ENCODE measurements at places on chromosomes 4 and X.

GRCh38 chrX:126985981-126986380, 166.5 kb downstream of the PRR32 start:
- DNase-seq = no peak

- no peak for DNase-seq
Observed at GRCh38 chr4:89324671-89325070, 17.1 kb upstream of the GPRIN3 start.

DNA sequence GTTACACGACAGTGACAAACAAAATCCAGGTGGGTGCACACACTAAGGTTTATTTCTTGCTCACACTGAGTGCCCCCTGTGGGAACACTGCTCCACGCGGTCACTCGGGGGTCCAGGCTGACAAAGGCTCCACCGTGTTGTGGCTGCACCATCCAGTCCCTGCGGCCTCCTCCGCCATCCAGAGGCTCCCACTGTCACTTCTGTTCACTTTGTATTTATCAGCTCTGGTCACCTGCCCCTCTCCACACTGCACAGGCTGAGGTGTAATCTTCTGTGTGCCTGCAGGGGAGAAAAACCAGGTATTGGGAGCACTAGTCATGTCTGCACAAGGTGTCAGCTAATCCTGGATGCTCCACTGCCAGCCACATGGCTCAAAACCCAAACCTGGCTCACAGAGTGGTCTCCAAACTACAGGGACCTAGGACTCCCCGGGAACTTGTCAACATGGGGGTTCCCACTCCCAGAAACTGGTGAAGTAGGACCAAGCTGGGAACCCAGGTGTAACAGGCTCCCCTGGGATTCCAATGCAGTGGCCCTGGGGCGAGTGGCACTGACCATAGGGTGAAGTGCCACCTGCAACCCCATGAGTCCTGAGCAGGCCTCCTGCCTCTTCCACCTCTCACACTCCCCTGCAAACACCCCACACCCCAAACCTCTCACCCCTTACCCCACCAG, 25.5 kb downstream of the HMX1 start:
- peak; percentile 22 for DNase-seq

GRCh38 chrX:20507901-20508620, 241.4 kb upstream of the RPS6KA3 start:
- DNase-seq = no peak

DNA sequence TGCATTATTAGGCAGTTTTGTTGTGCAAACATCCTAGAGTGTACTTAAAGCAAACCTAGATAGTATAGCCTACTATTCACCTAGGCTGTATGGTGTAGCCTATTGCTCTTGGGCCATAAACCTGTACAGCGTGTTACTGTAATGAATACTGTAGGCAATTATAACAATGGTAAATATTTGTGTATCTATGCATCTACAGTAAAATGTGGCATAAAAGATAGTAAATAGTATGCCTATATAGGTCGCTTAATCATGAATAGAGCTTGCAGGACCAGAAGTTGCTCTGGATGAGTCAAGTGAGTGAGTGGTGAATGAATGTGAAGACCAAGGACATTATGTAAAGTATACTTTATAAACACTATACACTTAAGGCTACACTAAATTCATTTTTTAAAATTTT, 16.6 kb downstream of the USO1 start:
- DNase-seq = no peak

- DNase-seq = no peak
Observed at GRCh38 chr4:139492429-139492828, 38.5 kb downstream of the RAB33B start.

DNA sequence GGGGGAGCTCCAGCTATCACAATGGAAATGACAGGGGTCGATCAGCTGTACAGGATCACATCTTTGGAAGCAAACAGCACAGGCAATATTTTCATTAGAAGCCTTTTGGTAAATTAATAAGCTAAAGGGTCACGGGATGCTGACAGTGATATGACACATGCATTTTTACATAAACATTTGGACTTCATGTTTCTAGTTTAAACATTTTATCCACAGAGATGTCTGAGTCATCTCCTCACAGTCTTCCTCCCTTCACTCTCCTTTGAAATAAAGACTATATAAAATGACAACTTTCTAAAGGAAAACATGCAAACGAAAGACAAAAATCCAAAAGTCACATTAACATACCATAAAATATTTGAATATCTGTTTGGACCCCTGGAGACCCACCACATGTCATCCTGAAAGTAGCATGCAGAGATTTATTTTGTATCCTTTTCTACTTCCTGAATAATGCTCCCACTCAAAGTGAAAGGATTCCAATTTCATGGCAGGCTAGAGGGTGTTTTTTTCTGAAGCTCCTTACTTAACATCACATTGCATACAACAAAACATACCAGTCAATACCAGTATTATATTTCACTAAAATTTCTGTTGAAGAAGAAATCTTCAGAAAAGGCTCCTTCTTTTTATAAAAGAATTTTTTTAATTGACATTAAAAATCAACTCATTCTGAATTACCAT, 200.1 kb upstream of the PPARGC1A start:
- no peak for DNase-seq

DNA sequence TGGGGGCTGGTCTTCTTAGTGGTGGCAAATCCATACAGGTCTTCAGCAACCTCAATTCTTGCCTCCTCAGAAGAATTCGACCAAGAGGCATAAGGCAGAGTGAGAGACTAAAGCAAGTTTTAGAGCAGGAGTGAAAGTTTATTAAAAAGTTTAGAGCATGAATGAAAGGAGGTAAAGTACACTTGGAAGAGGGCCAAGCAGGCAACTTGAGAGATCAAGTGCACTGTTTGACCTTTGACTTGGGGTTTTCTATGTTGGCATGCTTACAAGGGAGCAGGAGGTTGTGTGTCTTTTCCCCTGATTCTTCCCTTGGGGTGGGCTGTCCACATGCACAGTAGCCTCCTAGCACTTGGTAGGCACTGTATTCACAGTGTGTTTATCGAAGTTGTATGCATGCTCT, 91.2 kb downstream of the CPE start:
- no peak for DNase-seq

- no peak for DNase-seq
Observed at GRCh38 chr4:20062054-20062453, 189.7 kb upstream of the SLIT2 start.

DNA sequence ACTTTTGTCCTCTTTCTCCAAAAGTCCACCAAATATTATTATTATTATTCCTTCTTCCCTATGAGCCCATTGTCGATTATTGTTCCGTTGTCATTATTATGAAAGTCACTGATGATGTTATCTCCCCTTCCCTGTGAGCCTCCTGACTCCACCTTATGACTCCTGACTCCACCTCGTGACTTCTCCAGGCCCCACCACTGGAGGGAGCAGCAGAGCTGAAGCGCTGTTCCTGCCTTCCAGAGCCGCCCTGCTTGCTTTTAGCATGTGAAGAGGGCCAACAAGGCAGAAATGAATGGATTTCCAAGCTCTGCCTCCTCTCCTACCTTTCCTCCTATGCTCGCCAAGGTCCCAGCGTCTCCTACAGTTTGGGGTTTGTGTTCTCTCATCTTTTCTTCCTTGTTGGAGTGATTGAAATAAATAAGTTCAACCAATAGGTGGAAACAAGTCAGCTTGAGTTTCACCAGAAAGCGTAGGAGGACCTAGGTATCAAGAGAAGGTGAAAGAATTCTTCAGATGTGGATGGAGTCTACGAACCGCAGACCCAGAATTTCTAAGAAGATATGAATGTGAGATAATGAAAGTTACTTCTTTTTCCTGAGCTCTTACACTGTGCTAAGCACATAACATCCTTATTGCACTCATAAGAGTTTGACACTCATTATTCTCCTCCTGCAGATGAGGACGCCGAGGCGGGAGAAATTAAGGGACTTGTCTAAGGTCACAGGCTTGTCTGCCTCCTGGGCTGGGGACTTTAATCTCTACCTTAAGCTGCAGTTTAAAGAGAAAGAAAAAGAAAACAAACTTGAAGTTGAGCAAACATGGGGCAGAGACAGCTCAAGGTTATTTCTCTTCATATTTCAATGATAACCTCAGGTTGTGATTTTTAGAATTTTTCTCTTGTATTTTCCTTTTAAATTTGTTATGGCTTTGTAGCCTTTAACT, 26.1 kb downstream of the IGSF1 start:
- DNase-seq = no peak

- no peak for DNase-seq
Observed at GRCh38 chr4:184346682-184347081, 127.7 kb downstream of the IRF2 start.

DNA sequence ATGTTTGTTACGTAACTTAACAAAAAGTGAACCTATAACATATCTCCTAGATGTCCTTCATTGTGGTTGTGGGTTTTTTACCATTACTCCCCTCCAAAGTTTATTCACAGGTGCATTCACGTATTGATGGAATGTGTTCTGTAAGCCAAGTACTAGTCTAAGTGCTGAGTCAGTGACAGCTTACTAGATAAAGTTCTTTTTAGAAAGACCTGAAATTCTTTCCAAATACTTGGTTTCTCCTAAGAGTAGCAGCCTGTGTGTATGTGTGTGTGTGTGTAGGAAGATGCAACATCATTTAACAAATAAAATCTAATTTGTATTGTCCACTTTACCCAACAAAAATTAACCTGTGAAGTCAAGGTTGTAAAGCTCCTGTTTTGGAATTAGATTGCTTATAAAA, 22.1 kb downstream of the NAP1L5 start:
- DNase-seq = no peak

- DNase-seq = no peak
Observed at GRCh38 chrX:39421006-39421405, 619.7 kb downstream of the MID1IP1 start.

DNA sequence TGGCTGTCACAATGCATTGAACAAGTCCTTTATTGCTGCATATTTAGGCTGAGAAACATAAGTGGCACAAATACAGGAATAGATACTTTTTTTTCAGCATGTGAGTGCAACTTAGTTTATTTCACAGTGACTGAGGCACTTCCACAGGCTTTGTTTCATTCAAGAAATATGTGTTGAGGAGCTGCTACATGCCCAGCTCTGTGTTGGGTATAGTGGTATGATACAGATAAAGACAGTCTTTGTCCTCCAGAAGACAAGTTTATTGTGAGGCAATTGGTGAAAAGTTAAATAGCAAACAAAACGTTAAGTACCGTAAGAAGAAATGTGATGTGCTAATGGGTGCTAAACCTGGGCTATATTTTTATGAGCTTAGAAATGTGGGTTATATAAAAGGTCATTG, 186.4 kb downstream of the SPRY1 start:
- DNase-seq = no peak

GRCh38 chr4:168740691-168741090, 243.8 kb downstream of the PALLD start:
- DNase-seq = no peak

All from CD8-positive, alpha-beta memory T cell (primary cell).